Activated CD4-positive, alpha-beta T cell treated with anti-CD3 and anti-CD28 coated beads, Interleukin-2, amount 50 U/mL, for 48 hours (primary cell): ENCODE measurements at places on chromosomes 6 and 20.
A peak's percentile ranks its signal among the peaks of the same experiment; 100 is the strongest.

GRCh38 chr20:36628076-36628475 is 17.9 kb downstream of the SLA2 start:
- no peak for DNase-seq

GRCh38 chr6:41074692-41075436 is 2.1 kb downstream of the NFYA start:
- no peak for DNase-seq

DNA sequence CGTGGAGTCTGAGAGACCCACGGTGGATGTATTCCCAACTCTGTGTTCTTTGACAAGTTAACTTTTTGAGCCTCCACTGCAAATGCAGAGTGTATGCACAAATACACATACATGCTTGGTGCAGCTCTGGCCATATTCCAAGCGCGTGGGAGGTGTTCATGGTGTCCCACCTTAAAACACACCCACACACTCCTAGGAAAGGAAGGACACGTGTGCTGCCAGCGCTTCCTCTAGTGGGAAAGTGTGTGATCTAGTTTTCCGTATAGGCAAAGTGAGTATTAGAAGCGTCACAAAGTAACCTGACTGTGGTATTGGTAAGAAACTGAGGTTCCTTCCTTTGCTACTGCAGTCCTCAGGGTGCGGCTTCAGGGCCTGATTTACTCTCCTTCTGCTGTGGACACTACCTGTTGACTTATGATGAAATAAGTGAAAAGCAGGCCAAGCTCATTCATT is 36.0 kb upstream of the MPC1 start:
- no peak for DNase-seq

GRCh38 chr20:63748934-63749270 is 9.3 kb downstream of the SLC2A4RG start:
- DNase-seq, result no peak

GRCh38 chr20:45338121-45339030 is 9.8 kb downstream of the SDC4 start:
- DNase-seq, result no peak

DNA sequence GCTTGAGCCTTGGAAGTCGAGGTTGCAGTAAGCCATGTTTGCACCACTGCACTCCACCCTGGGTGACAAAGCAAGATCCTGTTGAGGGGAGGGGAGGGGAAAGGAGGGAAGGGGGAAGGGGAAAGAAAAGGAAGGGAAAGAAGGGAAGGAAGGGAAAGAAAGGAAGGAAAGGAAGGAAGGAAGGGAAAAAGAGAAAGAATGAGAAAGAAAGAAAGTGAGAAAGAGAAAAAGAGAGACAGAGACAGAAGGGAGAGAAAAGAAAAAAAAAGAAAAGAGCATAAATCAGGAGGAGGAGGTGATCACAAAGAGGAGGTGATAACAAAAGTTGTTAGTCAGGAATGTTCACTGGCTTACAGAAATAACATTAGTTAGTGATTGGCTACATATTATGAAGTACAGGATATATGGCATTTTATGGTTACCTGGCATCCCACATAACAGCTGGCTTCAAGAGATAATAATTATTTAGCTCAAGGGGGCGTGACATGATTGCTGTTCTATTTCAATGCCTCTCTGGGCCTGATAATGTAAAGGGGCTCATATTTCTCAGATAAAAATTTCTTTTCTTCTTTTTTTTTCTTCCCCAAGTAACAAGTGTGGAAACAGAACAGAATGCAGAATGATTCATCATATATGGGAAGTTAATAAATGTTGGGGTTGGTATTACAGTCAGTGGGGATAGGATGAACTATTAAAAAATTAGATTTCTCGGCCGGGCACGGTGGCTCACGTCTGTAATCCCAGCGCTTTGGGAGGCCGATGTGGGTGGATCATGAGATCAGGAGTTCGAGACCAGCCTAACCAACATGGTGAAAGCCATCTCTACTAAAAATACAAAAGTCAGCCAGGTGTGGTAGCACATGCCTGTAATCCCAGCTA is 27.1 kb downstream of the SAMHD1 start:
- no peak for DNase-seq

DNA sequence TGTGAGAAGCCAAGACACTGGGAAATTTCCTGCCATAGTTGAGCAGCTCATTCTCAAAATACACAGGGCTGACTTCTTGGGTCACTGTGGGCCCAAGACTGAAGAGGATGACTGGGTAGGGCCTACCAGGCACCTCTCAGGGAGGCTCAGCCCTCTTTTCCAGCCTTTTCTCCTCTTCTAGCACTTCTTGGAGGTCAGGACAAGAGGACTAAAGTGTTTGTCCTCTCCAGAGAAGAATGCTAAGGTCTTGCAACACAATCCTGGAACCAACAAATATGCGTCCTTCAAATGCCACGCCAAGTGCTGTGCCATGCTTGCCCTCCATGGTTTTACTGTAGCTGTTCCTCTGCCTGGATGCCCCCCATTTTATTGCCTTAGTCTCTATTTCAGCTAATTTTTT is 3.3 kb upstream of the LRRN4 start:
- DNase-seq, result no peak

DNA sequence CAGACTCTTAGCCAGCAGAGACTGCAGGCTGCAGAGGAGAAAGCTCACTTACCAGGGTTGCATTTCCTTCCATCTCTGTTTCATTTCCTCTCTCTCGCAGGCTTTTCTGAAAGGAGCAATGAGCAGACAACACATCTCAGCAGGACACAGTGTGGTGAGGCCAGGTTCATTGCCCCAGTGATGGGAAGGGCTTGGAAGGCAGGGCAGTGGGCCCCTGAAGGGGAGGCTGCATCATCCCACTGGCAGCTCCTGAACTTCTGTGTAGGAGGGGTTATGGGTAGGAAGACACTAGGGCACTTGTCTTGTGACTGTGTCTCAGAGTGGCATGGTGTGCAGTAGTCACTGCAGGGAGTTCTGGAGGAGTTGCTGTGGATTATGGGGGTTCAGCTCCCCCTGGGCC is 246.8 kb downstream of the QKI start:
- no peak for DNase-seq

- DNase-seq, result peak; percentile 22
Observed at GRCh38 chr20:46951405-46951804, 56.8 kb downstream of the EYA2 start.

GRCh38 chr6:126539022-126539421 is 199.1 kb downstream of the CENPW start:
- DNase-seq, result no peak

DNA sequence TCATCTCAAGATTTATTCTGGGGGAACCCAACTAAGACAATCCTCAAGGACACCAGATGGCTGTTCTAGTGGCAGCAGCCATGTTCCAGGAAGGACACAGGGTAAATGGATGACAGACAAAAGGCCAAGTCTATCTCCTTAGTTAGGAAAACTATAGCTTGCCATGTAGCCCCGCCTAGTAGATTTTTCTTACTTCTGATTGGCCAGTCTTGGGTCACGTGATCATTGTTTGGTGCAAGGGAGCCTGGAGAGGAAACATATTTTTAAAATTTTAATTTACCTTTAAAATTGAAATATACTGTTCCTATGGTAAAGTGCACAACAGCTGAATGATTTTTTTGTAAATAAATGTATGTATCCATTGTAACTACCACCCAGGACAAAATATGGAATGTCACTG is 4.4 kb upstream of the KCNS1 start:
- no peak for DNase-seq

- peak; percentile 77 for DNase-seq
Observed at GRCh38 chr20:1225783-1226654, at the start of gene RAD21L1. RAD21L1 (plus strand) TSS chr20:1226044; CDS start chr20:1228454, 2,410 bp downstream.

DNA sequence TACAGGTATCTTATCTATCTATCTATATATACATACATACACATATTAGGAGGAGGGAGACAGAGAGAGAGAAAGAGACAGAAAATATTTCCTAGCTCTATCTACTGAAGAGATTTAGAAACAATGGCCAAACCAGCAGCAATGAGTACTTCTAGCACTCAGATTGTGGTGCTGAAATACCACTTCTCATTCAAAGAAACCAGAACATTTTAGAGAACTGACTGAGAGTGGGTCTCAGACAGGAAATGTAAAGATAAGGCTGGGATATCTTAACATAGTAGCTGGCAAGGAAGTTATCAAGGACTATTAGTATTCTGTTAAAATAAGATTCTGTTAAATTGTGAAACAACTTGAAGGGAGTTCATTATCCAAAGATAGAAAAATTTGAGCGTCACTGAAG is 57.0 kb downstream of the DNAAF9 start:
- DNase-seq, result no peak

DNA sequence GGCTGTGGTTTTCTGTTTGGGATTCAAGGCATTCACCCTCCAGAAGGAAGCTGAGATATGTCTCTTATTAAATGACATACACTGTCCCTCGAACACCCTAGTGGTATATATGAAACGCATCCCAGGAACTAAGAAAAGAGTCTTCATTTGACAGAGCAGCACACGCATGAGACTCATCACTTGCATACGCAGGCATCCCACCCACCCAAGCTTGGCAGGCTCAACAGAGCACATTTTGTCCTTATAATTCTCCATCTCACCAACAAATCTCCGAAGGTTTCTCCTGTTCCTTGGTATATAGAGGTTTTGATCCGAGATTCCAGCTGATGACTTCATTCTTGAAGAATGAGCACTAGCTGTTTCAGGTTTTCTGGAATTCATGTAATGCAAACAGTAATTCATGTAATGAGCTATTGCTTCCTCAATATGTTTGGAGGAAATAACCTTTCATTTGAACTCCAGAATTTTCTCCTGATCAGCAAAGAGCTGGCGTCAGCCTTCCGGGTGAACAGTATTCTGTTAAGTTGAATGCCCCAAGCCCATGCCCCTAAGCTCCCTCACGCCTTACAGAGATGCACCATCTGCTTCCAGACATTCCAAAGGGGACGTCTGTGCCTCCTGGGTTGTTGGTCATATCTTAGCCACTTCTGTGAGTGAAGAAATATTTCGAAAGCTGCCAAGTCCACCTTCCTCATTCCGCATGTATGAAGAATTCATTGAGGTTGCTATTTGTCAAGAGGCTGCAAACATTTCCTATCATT is 66.0 kb upstream of the CDH4 start:
- DNase-seq, result no peak

GRCh38 chr20:752291-752690 is 16.0 kb downstream of the SLC52A3 start:
- DNase-seq, result no peak

GRCh38 chr6:42783876-42784642 is 2.2 kb downstream of the BICRAL start:
- no peak for DNase-seq

DNA sequence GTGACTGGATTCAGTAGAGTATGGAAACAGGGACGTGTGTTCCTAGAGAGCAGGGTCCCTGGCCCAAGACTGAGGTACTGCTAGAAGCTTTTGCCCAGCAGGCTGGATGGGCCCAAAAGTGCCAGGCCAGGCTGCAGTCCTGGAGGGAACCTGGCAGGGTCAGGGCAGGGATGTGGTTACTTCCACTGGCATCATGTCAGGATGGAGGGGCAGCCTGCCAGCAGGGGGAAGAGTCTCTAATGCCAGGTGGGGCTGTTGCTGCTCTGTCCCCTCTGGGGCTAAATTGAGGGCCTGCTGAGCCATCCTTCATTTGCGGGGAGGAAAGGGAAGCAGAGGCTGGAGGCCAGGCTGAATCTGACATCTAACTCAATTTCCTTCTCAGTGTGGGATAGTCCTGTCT is 17.2 kb downstream of the ZDHHC14 start:
- no peak for DNase-seq

- no peak for DNase-seq
Observed at GRCh38 chr20:35833241-35833640, 61.4 kb downstream of the PHF20 start.

DNA sequence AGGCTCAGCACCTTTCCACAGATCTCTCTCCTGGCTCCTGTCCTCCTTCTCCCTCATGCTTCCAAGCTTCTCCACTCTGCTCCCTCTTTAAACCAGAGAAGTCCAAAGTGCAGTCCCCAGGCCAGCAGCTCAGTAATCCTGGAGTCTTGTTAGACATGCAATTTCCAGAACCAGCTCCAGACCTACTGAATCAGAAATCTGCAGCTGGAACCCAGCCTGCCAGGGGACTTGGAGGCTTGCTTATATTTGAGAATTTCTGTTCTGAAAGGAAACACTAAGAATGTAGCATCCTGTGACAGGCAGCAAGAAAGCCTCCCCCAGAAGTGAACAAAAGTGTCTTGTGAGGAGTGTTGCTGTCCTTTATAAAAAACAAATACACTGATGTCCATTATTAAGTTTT is 438.1 kb downstream of the BCKDHB start:
- no peak for DNase-seq

DNA sequence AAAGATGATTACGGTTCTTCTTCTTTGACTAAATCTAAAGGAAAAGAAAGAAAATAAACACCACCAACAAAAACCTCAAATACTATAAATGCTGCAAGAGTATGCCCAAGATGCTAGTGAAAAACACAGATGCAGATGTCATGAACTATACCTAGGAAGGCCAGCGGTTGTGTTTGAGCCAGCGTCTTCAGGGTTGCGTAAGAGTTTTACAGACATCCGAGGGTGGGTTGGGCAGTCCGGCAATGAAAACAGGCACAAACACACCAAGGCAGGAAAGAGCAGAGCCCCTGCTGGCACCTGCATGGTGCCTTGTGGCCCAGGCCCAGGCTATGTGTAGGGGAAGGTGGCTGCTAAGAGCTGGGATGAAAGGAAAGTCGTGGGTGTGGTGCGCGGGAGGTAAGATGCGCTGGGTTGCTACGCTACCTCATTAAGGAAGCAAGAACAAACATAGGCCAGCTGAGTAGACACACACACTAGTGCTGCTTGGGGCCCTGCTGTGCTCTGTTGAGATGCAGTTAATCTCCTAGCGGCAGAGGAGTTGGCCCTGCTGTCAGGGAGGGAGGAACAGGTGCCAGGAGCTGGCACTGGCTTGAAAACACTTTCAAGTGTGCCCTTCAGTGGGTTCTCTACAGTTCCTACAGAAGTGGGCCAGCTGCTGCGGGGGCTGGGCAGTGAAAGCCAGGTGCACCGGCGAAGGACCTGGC is 170.2 kb upstream of the PLN start:
- DNase-seq, result no peak

DNA sequence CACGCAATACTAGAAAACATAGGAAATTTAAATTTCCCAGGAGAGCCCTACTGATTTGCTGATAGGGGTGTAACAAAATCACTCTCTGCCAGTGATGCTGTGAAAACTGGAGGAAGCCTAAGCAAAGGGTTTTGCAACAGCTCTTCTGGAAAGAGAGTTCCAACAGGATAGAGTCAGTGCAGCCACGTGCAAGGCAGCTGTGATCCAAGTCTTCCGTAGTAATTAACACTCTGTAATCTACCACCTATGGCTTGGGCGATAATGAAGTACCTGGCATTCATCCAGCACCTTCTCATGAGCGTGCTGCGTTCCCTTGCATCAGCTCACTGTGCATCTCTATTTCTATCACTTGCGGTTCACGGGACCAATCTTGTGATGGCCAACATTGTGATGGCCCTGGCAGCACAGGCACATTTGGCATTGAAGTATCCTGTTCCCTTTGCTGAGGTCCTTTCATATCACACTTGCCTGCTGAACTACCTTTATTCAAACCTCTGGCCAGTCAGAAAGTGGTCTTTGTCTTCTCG is 48.2 kb downstream of the IRF4 start:
- DNase-seq, result no peak
